Hematopoietic multipotent progenitor cell (in vitro differentiated cells): ENCODE measurements at places on chromosomes 11 and 22.

GRCh38 chr22:29801153-29801552 lies 34.0 kb downstream of the UQCR10 start:
- no peak for DNase-seq

GRCh38 chr22:36486619-36487384 lies 5.4 kb upstream of the TXN2 start:
- DNase-seq, result no peak

DNA sequence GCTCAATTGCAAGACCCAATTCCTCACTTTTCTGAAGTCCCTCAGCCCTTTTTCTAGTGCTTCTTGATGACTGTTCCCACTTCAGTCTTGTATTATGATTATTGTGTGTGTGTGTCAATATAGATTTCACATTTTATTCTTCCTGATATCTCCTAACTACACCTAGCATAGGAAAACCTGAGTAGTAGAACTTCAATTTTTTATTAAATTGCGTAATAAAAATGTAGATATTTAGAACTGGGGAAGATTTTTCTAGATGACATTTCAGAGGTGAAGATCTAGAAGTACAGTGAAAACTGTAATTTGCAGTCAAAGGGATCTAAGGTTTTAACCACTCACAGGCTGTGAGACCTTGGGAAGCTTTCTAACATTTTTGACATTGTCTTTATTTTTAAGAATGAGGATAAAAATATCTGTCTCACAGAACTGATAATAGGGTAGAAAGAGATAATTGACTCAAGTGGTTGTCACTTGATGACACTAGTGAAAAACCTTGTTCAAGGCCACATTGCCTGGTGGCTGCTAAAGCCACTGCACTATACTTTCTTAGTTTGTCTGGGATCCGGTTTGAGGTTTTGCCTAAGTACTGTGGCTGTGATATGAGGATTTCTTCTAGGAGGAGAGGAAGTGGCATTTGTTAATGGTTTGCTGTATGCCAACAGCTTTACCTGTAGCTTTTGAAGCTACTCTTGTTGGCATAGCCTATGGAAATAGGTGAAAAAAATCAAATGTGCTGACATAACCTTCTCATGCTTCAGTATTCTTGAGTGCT lies 32.2 kb upstream of the SESN3 start:
- DNase-seq, result no peak

- no peak for DNase-seq
Measured at GRCh38 chr22:39522567-39523300, 2.4 kb downstream of the ATF4 start.

DNA sequence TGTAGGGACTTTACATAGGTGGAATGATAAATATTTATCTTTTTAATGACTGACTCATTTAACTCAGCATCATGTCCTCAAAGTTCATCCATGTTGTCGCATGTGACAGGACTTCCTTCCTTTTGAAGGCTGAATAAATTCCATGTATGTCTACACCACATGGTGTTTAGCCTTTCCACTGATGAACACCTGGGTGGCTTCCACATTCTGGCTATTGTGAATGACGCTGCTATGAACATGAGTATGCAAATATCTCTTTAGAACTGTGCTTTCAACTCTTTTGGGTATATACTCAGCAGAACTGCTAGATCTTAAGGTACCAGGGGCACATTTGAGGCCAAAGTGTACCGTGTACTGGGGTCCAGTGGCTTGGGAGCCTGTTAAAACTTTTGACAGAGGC lies 24.1 kb downstream of the LARGE1 start:
- DNase-seq, result no peak

DNA sequence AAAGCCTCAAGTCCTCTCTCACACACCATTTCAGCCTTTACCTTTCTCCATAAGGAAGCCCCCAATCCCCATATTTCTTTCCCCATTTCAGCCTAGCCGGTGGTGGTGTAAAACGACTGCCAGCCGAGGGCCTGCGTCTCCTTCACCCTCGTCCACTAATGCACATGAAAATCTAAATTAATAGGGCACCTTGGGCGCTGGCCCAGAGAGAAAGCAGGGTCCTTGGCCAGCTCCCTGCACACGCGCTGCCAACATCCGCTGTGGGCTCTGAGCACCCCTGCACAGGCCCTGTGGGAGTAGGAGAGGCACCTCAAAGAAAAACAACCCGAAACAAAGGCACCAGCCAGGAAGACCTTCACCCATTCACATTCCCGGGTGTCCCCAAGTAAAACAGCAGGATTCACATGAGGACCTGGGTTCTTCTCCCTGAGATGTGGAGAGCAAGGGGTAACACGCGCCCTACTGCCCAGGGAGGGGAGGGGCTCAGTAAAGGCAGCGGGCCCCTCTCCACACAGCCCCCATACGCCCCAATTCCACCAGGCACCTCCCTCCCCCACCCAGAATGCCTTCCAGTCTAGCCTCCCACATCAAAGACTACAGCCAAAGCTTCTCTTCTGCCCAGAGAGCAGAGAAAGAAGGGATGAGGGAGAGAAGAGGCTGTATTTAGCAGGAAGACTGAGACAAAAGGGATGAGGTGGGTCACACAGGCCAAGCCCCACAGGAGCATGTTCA lies 79.0 kb downstream of the MICAL3 start:
- DNase-seq, result no peak

DNA sequence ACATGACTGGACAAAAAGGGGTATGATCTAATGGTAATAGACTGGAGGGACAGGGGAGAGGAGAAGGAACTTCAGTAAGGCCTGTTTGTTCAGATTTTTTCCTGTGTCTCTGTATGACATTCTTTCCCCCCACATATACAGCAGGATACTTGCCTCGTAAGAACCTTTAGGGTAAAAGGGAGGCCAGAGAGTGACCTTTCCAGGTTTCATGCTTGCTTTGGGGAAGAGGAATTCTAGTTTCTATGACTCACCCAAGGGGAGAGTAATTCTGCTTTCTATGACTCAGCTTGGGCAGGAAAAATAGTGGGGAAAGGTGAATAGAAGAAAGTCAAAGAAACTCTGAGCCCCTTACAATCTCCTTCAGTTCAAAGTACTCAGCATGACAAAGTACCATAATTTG lies 457.0 kb downstream of the DLG2 start:
- DNase-seq, result no peak

- DNase-seq, result no peak
Measured at GRCh38 chr11:95585069-95585751, 204.4 kb downstream of the FAM76B start.

- no peak for DNase-seq
Measured at GRCh38 chr22:46522797-46523196, 14.6 kb downstream of the CELSR1 start.

DNA sequence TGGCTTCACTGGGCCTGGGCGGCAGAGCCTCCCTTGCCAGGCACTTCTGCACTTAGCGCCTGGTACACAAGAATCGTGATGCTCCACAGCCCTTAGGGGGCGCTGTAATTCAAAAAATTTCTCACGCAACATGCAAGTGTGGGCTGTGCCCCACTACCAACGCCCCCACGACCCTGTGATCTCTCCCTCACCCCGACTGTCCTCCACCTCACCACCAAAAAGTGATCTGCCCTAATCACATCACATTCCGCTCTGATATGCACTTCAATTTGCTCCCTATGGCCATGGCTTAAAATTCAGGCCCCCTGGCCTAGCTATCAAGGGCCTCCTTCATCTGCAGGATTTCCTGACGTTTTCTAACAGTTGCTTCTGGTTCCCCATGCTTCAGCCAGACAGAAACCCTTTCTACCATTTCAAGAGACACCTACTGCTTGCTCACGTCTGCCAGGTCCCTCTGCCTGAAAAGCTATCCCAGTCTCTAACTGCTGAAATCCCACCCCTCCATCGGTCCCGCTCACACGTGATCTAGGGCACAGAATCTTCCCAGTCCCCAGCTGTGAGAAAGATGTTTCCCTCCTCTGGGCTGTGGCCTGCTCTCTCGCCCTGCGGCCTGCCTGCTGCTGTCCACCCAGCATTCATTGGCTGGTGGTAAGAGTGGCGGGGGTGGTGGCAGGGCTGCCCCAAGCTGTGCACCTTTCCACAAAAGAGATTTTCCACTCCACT lies 27.9 kb upstream of the LRRC32 start:
- peak; percentile 58 for DNase-seq

DNA sequence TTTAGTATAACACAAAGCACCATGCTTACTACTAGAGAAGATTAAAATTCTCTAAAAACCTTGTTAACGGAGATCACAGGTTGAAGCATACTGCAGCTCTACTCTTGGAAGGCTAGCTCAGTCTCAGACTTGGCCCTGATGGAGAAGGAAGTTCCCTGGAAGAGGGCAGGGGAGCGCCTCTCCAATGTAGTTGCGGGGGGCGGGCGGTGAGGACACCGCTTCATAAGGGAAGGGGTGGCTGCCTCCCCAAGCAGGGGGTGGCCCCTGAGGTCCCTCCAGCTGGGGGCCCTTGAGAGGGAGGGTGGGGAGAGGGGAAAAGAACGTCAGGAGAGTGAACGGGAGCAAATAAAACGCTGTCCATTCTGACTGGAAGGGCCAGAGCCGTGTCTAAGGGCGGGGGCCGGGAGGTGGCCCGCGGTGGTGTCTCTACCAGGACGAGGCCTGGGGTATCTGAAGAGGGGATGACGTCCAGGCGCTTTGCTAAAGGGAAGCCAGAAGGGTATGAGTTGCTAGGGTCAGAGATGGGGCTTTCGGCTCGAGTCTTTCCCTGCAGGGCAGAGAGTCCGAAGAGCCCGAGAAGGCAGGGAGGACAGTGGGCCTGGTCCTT lies 553 bp upstream of the USP47 start:
- no peak for DNase-seq

- DNase-seq, result no peak
Measured at GRCh38 chr11:66562907-66563583, 5.4 kb downstream of the CTSF start.

- DNase-seq, result no peak
Measured at GRCh38 chr11:2774173-2775082, 74.6 kb upstream of the KCNQ1OT1 start.

DNA sequence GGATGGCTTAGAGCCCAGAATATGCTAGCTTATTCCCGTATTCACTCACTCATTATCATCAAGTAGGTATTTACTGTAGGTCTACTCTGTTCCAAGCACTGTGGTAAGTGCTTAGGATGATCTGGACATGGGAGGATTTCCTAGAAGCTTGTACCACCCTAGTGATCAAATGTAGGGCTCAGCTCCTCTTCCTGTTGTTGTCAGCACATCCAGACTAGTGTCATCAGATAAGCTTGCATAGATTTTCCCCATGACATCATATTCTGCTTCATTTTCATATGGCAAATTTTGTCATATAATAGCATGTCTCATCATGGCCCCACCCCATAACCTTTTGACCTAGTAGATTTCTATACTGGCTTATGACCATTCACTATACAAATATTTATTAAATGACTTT lies 19.3 kb upstream of the NUCB2 start:
- no peak for DNase-seq

GRCh38 chr11:64529559-64530520 lies 61.2 kb upstream of the SLC22A12 start:
- DNase-seq, result no peak

- no peak for DNase-seq
Measured at GRCh38 chr11:82639251-82639650, 94.4 kb downstream of the FAM181B start.

DNA sequence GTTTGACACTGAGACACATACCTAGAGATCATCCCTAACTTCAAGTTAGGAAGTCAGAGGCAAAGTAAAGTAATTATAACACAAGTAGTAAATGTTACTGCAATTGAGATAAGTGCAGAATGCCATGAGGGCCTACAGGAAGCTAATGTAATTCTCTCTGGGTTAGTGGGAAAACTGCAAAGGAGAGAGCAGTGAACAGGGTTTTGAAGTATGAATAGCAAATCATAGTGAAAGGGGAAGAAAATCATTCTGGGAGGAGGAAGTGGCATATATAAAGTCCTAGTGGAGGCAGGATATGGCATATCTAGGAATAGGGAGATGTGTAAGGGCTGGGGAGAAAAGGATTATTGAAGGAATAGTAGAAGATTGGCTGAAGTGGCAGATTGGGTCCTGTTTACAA lies 27.9 kb downstream of the RNF169 start:
- DNase-seq, result no peak

DNA sequence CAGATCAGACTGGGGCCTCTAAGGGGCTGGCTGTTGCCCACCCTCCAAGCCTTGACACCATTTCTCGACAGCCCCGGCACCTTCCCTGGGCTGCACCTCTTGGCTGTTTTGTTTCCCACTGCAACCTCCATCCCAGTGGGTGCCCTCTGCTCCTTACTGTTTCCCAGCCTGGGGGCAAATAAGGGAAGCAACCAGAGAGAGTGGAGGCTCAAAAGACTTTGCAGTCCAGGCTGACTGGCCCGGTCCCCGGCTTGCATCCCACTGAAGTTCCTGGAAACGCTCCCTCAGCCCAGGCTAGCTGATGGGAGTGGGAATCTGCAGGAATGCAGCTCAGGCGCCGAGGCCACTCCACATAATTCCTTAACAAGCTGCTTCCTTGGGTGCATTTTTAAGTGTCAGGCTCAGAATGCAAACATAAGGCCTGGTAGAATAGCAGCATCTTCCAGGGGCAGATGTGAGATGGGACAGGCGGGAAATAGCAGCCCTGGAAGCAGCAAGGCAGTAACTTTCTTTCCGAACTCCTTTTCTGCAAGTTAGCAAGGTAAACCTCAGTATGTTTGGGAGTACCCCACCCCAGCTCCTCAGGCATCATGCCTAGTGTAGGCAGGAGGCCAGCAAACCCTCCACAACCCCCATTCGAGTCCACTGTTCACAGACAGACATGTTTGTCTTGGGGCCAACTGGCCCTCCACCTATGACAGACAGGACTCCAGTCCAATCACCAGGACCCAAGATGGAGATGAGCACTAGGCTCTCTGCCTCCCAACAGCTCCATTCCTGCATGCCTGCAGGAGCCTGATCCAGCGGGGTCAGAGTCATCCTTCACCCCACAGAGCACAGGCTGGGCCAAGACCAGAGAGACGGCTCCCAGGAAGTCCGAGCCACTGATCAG lies 39.3 kb downstream of the RPL27A start:
- DNase-seq, result no peak

- DNase-seq, result no peak
Measured at GRCh38 chr11:131899950-131900580, 529.6 kb downstream of the NTM start.

- no peak for DNase-seq
Measured at GRCh38 chr22:21796231-21796630, 60.6 kb upstream of the YPEL1 start.

- DNase-seq, result no peak
Measured at GRCh38 chr11:18312663-18313420, 9.1 kb downstream of the HPS5 start.

- no peak for DNase-seq
Measured at GRCh38 chr22:34805771-34806170, 260.2 kb upstream of the ISX start.

DNA sequence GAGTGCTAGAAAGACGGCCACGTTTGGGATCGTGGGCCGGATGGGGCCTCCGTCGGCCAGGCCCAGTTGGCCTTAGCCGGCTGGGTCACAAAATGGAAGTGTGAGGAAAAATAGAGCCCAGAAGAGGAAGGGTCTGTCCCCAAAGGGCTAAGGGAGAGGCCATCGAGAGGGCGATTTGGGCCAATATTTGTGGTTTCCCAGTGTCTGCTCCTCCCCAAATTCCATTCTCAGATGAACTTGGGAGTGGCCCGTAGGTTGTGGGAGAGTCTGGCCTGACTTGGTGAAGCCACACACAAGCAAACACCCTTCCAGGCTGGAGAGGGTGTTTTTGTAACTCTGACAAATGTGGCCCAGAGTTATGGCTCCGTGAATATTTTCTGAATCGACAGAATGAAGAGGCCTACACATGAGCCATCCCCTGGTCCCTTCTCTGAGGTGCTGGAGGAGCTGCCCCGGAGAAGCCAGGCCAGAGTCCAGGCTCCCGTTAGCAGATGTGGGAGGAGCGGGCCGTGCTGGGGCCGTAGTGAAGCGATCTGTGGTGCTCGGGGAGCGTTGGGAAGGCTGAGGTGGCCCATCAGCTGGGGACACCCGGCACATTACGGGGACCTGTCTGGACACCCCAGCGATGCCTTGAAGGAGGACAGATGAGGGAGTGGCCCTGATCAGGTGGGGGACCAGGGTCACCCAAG lies 73.5 kb upstream of the PPARA start:
- no peak for DNase-seq
